Stimulated activated CD8-positive, alpha-beta memory T cell treated with anti-CD3 and anti-CD28 coated beads, Interleukin-15, amount 100 ng/mL, for 4 hours (primary cell): ENCODE measurements at places on chromosomes 4 and X.
A peak's percentile ranks its signal among the peaks of the same experiment; 100 is the strongest.

- no peak for DNase-seq
These were observed 180.2 kb upstream of the TET2 start for GRCh38 chr4:104966349-104967033.

DNA sequence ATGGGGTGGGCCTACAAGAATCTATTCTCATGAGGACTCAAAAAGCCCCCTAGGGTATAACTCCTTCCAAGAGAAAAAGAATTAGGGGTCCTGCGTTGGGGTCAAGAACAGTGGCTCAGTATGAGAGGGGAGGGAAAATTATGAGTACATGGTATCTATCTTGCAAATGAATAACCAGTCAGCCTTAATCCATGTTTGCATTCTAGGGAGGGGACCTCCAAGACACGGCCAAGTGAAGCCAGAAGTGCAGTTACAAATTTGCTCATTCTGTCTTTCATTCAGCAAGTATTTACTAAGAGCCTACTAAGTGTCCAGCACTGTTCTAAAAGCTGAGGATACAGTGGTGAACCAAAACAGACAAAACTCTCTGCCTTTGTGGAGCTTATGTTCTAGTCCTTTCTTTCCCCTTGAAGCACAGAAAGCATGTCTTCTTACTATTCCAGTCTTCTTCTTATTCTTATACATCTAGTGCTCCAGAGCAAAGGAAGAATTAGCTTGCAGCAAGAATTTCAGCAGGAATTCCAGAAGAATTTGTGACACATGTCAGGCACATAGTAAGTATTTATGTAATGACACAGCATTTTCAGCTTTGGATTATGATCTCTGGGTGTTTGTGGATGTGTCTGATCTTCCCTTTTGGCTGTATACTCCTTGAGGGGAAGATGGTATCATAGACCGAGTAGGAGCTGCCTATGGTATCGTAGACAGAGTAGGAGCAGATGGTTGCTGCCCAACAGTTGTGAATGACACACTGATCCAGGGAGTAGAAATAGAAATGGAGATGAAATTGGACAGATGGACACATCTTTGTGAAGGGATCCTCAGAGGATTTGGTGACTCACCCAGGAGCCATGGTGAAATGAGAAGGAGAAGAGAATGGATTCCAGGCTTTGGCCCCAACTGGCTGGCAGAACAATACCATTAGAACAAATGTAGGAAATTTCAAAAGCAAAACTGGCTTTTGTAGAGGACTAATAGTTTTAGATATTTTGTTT, 75.9 kb downstream of the COQ2 start:
- DNase-seq: no peak

- DNase-seq: no peak
These were observed 118.5 kb upstream of the GUCY1A1 start for GRCh38 chr4:155548173-155548572.

- peak; percentile 72 for DNase-seq
These were observed at the start of gene CYP4V2 for GRCh38 chr4:186191200-186192065. Gene CYP4V2, plus strand, starts transcription at chr4:186191567. Its CDS starts 257 bp downstream, at chr4:186191824.

DNA sequence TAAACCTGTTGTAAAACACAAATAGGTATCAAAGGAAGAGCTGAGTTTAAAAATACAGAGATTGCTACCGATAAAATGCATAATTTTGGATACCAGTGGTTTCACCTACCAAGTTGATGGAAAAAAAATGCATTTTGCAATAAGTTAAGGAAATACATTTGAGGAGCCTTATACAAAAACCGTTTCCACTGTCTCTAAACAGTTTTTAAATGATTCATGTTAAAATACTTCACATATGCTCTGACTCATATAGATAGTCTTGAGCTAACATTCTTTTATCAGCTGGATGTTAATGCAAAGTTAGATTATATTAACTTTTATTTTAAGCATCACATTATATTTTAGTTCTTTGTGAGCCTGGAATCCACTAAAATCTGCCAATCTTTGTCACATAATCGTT, 50.6 kb upstream of the ANKRD17 start:
- no peak for DNase-seq

GRCh38 chr4:159019356-159019755, 83.5 kb upstream of the RAPGEF2 start:
- no peak for DNase-seq

- DNase-seq: no peak
These were observed 23.7 kb upstream of the UBA1 start for GRCh38 chrX:47169726-47170515.

- no peak for DNase-seq
These were observed 89.0 kb downstream of the SMIM20 start for GRCh38 chr4:26003056-26003455.

DNA sequence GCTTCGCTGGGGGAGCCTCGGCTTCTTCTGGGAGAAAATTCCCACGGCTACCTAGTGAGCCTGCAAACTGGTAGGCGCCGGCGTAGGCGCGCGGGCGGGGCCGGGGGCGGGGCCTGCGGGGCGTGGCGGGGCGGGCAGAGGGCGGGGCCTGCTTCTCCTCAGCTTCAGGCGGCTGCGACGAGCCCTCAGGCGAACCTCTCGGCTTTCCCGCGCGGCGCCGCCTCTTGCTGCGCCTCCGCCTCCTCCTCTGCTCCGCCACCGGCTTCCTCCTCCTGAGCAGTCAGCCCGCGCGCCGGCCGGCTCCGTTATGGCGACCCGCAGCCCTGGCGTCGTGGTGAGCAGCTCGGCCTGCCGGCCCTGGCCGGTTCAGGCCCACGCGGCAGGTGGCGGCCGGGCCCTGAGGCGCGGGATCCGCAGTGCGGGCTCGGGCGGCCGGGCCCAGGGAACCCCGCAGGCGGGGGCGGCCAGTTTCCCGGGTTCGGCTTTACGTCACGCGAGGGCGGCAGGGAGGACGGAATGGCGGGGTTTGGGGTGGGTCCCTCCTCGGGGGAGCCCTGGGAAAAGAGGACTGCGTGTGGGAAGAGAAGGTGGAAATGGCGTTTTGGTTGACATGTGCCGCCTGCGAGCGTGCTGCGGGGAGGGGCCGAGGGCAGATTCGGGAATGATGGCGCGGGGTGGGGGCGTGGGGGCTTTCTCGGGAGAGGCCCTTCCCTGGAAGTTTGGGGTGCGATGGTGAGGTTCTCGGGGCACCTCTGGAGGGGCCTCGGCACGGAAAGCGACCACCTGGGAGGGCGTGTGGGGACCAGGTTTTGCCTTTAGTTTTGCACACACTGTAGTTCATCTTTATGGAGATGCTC, at the start of gene HPRT1:
HPRT1 (plus strand) TSS at position 161 of the 857 bp plus-strand sequence; CDS start at position 308, 147 bp downstream.
- DNase-seq: peak; percentile 65

DNA sequence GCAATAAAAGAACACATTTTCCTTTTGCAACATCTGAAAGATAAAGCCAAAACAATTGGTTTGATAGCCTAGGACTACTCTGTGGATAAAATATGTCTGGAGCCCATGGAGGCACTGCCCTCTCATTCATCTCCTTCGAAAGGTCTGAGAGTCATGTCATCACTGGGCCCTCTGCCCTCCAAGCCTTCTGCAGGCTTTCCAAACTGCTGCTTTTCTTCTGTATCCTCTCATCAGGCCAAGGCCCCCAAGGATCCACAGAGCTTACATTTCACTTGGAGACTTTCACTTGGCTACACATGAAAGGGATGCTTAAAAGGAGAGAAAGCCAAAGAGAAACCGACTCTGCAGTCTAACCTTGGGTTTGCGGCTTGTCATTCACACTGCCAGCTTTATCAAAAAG, 109.9 kb downstream of the SH3RF1 start:
- DNase-seq: no peak

- no peak for DNase-seq
These were observed 162.4 kb upstream of the IL15 start for GRCh38 chr4:141473952-141474351.

- no peak for DNase-seq
These were observed 39.2 kb upstream of the NMU start for GRCh38 chr4:55675196-55675793.

- peak; percentile 3 for DNase-seq
These were observed 150.3 kb downstream of the MSL3 start for GRCh38 chrX:11908371-11908770.

DNA sequence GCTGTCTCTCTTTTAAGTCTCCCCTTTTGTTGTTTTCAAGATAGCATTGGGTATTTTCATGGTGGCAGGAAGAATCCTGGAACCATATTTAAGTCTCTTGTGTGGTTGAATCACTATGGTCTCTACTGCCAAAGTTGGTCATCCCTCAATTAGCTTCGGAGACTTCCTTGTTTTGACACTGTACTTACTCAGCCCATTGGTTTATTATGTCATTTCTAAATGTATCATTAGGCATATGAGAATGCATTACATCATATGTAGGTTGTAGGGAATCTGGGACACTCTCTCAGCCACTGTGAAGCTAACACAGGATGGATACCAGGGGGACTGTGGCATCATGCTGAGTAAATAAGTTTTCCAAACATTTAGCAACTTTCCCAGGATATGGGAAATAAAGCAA, 211.8 kb downstream of the DTHD1 start:
- DNase-seq: no peak

DNA sequence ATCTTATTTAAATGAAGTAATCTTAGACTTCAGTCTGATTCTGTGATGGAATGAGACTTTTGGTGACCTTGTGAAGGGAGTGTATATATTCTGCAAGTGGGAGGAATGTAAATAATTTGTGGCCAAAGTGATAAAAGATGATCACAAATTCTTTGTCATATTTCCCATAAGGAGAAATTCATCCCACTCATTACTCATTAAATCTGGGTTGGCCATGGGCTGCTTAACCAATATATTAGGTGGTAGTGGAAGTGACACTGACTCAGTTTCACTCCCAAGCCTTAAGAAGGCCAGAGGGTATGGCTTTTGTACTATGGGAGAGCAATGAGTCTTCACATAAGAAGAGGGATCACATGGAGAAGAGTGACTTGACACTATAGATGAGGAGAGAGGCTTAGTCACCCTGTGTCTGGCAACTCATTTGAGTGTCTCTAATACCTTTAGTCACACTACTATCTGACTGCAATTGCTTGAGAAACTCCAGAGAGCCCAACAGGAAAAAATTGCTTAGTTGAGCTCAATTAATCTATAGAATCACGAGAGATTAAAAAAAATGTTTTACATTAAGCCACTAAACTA, 408.2 kb upstream of the PITX2 start:
- DNase-seq: no peak

DNA sequence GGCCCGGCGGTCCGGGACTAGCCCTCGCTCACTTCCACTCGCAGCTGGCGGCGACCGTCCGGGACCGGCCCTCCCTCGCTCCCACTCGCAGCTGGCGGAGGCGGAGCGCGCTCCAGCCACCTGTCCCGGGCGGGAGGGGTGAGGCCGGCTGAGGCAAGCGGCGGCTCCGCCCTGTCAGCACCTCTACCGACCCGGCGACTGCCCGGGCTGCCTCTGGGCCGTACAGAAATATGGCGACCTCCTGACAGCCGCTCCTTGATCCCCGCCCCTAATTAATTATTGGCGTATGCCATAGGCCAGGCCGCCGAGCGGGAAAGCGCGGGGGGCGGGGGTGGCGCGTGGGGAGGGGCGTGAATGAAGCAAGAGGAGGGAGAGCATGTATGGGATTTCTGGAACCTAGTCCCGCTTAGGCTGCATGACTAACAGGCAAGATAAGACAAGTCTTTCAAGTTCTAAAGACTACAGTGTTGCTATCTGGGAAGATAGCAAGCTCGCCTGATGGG, at the start of gene MORC4:
MORC4 (minus strand) TSS at position 200 of the 503 bp plus-strand sequence. CDS start 243 bp downstream, outside the sequence.
- peak; percentile 30 for DNase-seq

- DNase-seq: no peak
These were observed 171.5 kb upstream of the FRG1 start for GRCh38 chr4:189769131-189769530.

GRCh38 chrX:340121-340520, 21.5 kb upstream of the GTPBP6 start:
- DNase-seq: no peak

GRCh38 chr4:3320361-3321023, 27.7 kb downstream of the RGS12 start:
- no peak for DNase-seq

- no peak for DNase-seq
These were observed 61.4 kb upstream of the LGI2 start for GRCh38 chr4:25092139-25092538.

DNA sequence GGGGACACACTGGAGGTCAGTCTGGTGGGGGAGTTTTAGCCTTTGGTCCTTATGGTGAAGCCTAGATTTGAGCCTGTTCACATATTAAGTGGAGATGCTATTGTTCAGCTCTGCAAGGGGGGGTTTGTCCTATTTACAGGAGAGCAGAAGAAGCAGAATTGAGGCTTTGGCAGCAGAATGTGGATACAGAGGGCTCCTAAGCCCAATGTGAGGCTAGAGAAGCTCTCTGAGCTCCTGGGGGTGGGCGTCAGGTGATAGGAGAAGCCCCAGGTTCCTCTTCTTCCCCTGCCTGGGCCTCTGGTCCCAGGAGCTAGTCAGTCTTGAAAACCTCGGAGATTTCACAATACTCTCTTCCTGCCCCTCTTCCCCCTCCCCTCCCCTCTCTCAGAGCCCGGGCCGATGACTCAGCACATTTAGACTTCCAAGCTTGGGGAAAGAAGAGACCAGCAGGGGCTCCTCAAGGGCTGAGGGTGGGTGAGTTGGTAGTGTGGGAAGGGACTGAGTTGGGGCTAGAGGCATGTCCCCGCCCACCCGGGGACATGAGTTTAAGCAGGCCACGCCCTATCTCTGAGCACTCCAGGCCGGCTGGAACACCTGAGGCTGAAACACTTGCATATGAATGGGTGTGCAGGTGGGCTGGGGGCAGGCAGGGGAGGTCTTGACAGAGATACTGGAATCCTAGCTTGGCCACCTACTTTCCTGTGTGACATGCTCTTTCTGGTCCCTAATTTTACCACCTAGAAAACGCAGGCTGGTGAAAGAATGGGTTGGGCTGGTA, 3.4 kb downstream of the TFE3 start:
- peak; percentile 24 for DNase-seq

GRCh38 chr4:161856711-161857326, 307.0 kb downstream of the FSTL5 start:
- no peak for DNase-seq

- no peak for DNase-seq
These were observed 71.6 kb upstream of the NFKB1 start for GRCh38 chr4:102429553-102429952.

DNA sequence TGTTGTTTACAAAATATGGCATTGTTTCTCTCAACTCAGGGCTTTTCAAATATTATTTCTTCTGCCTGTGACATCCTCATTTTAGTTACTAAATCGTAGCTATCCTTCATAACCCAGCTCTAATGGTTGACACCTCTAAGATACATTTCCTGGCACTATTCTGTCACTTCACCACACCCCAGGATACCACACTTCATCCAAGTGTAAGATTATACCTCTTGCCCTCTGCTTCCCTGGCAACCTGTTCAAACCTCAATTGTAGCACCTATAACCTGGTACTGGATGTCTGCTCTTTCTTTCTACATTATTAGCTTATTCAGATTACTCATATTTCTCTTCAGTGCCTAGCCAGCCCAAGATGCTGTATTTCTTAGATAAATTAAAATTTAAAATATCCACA, 175.7 kb upstream of the SPIN4 start:
- DNase-seq: no peak

DNA sequence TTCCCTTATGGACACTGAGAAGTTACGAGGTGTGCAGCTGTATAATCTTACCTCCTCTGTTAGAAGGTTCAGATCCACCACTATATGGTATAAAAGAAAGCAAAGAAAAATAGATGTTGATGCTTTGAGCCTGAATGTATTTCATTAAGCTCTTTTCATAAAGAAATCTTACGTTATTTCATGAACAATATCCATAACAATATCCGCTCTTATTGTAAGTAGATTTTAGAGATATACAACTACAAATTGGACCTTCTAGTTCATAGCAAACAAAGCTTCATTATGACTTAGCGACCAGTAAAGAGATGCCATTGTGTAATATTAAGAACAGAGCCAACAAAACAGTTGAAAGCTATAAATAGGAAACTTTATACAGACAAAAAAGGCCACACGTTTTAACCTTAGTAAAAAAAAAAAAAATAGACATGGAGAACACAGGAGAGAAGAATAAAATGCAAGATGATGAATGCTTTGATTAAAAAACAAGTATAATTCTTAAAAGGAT, 203.6 kb downstream of the PDGFC start:
- no peak for DNase-seq

GRCh38 chr4:2592572-2592971, 56.1 kb downstream of the FAM193A start:
- no peak for DNase-seq
